ENCODE measurements at places on chromosomes 5 and 9. TPM values are rescaled to one million over a fixed set of nuclear protein-coding genes. Genes with fewer than 3 reads are reported as not detected.
A peak's percentile ranks its signal among the peaks of the same experiment; 100 is the strongest.

SUSD3 gene
- 6.3 TPM for total RNA-seq

ENTPD2 gene
- total RNA-seq = 9.1 TPM

DBH gene
- total RNA-seq = not detected

SLC25A2 gene
- not detected for total RNA-seq

PCDHB11 gene
- 2.6 TPM for total RNA-seq

ZNF367 gene
- total RNA-seq = 3.2 TPM

GMCL2 gene
- total RNA-seq = not detected

PDE8B gene
- total RNA-seq = 1.8 TPM

GARIN3 gene
- not detected for total RNA-seq

- DNase-seq = no peak
Measured at GRCh38 chr5:100824635-100825034, 78.4 kb downstream of the ST8SIA4 start.

GRCh38 chr9:14205463-14205862 is 108.5 kb downstream of the NFIB start:
- DNase-seq = no peak

GRCh38 chr9:25003686-25004085 is 458.0 kb upstream of the IZUMO3 start:
- peak; percentile 89 for DNase-seq

GRCh38 chr5:108814551-108814950 is 66.9 kb downstream of the FER start:
- DNase-seq = no peak

DNA sequence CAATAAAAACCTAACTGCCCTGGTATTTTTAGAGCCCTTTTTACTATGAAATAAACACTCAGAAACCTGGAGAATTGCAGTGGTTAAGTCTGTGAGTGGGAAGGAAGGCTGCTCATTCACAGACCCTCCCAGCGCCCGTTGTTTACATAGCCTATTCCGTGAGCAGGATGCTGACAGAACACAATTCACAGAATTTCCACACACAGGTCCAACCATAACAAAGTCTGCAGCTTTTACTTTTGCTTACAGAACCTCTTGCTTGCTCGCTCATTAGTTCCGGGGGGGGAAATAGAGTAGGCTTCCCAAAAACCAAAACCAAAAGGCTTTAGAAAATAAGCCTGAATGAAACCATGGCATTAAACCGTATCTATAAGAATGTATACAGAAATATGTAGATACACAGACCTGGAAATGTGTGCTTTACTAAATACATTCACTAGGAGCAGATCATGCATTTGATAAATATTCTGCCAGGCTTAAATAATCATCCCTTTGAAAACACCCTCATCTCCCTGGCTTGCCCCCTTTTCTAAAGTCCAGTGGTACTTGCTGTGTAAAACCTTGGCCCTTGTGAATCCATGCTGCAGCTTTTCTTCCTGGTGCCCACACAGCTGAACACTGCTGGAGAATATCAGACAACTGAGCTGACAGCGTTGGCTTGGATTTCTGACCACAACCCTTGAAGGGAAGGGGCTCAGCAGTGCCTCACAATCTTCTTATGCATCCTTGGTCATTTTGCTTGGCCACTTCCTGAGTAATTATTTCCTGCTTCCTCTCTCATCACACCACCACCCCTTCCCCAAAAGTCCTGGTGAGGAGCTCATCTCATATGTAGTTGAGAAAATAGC is 128.0 kb downstream of the FANCC start:
- no peak for DNase-seq

DNA sequence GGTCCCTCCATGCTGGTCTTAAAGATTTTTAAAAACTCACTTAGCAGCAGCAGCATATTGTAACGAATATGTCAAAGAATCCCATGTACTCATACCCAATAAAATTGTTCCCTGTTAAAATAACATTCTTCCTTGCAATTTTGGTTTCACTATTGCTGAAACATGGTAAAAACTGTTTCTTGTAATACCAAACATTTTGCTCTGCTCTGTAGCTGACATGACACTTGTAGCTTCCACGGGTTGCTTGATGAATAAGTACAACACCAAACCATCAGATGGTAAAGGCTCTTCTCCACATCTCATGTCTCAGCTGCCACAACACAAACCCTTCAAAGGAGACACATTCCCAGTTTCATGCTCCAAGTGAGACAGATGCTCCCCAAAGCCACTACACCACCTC is 180.7 kb upstream of the PTGER4 start:
- DNase-seq = no peak

DNA sequence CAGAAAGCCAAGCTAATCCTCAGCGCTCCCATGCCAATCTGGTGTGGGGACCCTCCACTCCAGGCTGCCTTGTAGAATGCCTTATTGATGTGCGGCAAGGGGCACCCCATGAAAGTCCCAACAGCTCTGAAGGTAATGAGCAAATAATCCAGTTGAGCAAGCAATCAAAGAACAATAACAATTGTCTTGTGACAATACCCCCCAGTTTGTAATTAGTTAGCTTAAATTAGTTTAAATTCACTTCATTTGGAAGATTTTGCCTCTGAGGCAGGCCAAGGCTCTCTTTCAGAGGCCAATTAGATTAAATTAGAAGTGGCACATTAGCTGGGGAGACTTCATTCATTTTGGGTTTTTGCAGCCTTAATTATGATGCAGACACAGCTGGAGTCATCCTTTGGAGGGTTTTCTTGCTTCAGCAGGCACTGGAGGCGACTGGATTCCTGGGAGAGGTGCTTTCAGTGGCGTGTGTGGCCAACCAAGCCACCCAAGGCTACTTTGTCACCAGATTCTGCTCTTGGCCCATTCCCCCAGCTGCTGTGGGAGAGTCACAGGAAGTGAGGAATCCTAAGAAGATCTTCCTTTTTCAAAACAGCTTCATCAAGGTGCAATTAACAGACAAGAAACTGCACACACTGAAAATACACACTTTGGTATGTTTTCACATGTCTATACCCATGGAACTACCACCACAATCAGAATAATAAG is 17.9 kb upstream of the FBP1 start:
- no peak for DNase-seq

GRCh38 chr5:102731693-102732092 is 23.4 kb upstream of the PAM start:
- no peak for DNase-seq

GRCh38 chr9:135251996-135252760 is 164.7 kb downstream of the OLFM1 start:
- no peak for DNase-seq

GRCh38 chr9:17648516-17648915 is 69.7 kb downstream of the SH3GL2 start:
- no peak for DNase-seq

DNA sequence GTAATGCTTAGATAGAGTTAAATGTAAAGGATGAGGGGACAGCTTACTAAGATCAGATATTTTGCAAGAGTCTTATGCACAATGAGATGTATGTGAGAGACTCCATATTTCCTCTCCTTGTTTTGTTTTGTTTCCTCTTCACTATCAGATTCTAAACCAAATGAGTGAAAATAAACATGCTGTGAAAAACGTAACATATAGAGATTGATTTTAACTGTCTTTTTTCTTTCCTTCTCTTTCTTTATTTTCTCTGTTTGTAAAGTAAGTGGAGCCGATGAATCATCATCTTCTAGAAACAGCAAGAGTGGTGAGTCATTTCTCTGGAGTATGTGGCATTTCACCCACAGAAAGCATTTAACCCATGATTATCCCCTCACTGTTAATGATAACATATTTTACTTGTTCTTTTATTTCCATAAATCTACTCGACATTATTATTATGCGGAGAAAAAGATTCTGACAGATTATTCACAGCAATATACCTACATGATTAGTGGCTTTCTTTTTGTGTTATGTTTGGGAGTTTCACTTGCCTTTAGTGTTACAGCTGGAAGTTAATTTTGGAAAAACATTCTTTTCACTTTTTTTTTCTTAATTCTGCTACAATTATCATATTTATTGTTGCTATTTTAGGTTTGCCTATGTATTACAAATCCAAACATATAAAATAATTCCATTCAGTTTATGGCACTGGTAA is 2.1 kb upstream of the ANXA1 start:
- DNase-seq = no peak

DNA sequence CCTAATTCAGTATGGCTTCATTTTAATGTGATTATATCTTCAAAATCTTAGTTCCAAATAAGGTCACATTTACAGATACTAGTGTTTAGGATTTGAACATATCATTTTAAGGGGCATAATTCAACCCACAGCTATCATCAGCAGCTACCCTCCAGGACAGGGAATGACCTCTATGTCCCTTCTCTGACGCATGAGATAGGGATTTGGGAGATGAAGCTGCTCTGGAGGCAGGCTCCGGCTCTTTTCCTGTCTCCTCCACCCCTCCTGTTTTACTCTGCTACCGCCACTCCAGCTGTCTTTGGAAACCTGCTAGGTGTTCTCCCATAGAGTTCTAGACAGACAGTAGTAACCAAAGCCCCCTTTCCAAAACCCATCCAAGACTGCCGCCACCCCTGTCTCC is 119.2 kb downstream of the CARTPT start:
- no peak for DNase-seq

DNA sequence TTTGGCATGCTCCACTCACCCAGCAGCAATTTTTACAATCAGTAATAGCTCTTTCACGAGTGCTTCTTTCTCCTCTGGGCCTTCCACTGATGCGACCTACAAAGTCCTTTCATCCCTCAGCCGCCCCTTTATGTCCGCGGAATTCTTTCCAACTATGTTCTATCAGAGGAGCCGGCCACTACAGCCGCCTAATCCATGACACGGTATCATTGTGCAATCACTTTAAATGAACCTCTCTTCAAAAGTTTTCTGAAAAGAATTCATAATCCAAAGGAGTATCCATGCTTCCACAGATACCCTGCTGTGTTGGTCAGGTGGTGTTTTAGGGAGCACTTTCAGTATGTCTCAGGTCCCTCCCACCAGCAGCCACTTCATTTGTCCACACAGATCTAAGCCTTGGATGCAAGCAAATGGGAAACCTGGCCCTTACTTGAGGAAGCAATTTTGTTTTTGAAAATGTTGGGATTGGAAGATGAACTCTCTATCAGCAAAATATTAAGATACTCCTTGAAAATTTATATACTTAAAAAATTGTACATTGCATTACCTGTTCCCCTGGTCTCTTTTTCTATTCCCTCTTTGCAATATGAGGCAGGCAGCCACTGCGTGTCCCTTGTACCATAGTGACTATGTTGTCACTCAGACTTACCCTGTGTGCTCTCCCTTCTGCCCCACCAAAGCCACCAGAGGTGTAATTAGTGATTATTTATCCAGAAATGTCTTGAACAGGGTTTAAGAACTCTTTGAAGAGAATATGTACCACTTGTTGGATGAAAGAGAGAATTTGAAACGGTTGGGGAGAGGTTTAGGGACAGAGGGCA is 12.9 kb upstream of the MEF2C start:
- no peak for DNase-seq

GRCh38 chr9:137158625-137159024 is 11.2 kb downstream of the LRRC26 start:
- DNase-seq = no peak

GRCh38 chr5:67090593-67090992 is 106.0 kb downstream of the CD180 start:
- no peak for DNase-seq

DNA sequence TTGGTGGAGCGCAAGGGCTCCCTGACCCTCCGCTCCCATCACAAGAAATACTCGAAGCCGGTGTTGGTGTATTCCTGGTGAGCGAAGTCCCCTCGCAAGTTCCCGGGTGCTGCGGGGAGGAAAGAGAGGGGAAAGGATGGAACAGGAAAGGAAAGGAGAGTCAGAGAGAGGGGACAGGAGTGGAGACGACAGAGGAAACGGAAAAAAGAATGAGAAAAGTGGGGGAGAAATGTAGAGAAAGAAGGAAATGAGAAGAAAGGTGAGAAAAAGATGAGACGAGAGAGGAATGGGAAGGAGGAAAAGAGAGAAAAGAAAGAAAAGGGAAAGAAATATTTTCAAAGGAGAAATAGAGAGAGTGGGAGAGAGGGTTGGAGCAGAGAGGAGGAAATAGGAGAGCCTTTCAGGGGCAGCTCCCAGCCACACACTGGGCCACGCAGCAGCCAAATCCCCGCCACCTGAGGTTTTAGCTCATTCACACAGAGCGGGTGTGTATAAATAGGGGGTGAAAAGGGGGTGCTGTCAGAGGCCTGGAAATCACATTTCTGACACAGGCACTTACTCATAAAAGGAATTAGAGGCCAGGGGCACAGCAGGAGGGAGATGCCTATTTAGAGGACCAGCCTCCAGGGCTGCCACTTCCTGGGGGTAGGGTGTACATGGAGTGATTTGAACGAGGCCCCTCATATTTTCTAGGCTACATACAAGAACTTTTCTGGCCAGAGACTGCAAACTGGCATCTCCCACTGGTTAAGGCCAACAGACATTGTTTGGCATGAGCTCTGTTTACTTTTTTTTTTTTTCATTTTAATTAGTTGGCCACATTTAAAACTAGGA is 555 bp downstream of the CFAP95 start:
- peak; percentile 50 for DNase-seq

GRCh38 chr9:3441197-3441816 is 84.5 kb downstream of the RFX3 start:
- DNase-seq = peak; percentile 73
